M059J (cell line): ENCODE measurements at places on chromosomes 6 and 20.

- no peak for DNase-seq
Observed at GRCh38 chr6:1334684-1335083, 22.8 kb downstream of the FOXQ1 start.

GRCh38 chr20:3973705-3974104, 41.7 kb downstream of the RNF24 start:
- no peak for DNase-seq

DNA sequence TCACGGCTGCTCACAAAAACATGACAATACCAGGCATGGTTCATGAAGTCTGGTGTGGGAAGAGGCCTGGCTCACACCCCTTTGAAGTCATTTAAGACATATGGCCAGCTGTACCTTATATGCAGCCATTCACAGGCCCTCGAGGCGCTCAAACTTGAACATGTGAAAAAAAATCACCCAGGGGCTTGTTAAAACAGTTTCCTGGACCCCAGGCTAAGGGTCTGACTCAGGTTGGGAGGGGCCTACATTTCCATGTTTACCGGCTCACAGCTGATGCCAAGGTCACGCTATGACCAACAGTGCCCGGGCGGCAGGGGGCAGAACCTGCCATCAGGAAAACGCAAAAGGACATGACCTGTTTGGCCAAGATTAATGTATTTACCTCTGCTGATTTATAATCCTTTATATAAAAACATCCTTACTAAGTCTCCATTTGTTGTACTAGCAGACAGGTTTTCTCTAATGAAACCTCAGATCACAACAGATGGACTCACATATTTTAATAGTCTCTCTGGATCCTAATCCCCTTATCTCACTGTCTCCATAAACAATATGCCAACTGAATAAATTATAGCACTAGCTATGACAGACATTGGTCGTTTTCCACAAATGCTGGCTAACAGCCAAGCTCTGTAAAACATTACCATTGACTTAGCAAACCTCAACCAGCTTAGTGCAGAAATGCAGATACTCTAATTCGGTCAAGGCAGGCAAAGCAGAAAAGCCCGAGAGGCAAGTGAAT, 19.9 kb downstream of the EZR start:
- DNase-seq: peak; percentile 94

DNA sequence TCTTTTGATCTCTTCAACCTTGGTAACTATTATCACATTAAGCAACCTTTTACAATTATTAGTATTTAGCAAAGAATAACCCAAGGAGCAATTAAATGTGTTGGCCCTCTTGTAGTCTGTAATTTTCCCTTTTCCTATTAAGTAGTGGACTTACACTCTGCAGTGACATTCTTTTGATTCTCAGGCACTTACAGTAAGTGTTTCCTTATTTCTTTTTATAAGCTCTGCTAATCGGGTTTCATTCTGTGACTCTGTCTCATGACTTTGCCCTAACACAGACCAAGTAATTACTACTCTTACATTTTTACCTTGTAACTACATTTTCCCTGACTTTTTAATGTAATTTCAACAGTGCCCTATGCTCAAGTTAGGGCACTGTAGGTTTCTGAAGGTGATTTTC, 104.0 kb upstream of the EPHA7 start:
- DNase-seq: no peak

GRCh38 chr6:63744810-63745209, 109.2 kb downstream of the PHF3 start:
- DNase-seq: no peak

DNA sequence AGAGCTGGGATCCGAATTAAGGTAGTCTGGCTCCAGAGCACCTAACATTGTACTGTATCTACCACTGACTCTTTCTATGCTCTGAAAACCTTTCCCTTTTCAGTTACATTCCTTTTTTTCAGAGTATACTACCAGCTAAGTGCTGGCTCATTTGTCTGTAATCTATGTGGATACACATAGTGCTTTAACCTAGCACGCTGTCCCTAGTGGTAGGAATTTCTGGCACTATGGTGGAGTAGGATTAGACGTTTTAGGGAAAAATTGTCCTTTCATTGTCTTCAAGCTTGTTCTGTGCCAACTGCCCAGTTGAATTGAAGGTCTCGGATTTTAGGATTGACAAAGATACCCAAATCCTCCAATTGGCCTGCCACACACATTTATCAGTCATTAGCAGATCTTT, 259.1 kb upstream of the FERMT1 start:
- DNase-seq: peak; percentile 38

DNA sequence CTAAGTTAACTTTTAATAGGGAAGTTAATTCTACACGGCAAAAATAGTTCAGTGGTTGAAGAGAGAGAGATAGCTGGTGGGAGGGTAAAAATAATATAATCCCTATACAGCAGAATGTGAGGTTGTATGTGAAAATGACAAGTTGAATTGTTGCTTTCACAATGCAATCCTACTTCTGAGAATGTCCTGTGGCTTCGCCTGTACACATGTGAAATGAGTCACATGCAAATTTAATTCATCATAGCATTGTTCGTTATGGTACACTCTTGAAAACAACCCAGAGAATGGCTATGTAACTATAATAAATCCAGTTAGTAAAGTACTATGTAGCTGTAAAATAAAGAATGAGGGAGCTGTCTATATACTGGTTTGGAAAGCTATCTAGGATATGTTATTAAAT, 46.0 kb upstream of the HINT3 start:
- DNase-seq: peak; percentile 67

- DNase-seq: no peak
Observed at GRCh38 chr6:40599555-40599954, 12.4 kb upstream of the LRFN2 start.

- no peak for DNase-seq
Observed at GRCh38 chr6:130138116-130138908, 84.4 kb downstream of the SAMD3 start.

DNA sequence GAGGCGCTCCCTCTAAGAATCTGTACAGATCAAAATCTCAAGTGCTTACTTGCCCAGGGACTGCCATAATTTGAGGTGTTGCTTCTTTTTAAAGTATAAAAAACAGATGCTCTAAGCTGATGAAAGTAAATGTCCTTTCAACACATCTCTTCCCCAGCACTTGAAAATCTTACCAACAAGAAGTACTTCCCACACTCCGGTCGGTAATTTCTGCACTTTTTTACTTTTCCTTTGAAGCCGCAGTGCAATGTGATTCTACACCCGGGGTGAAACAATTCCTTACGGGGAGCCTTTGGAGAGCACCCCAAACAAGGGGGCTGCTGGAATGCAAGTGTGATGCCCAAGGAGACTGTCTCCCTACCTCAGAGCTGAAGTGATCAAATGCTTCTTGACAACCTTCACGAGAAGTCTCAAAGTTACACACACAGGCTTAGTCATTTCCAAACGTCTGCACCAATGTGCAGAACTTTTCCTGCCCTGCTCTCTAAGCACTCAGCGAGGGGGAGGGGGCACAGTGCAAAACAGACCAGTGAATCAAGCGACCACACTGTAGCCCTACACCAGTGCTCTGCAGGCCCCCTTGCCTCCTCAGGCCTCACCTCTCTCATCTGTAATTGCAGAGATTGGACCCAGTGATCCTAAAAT, 56.7 kb downstream of the ATXN1 start:
- DNase-seq: peak; percentile 83

DNA sequence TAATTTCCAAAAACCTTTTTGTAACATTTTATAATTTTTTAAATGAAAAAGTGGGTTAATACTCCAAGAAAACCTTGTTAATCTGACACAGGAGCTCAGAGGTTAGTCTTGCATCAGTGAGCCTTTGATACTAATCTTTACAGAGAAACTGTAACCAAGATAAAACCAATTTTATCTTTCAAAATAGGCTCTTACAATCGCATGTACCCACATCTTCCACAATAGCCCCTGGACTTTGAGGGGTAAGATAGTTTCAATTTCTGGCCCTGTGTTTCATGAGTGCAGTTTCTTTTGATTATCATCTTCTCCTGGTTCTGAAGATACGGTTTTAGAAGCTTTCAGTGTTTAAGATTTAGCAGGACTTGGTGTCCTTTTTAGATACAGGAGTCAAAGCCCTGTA, 34.5 kb upstream of the MAS1L start:
- no peak for DNase-seq

- DNase-seq: no peak
Observed at GRCh38 chr6:137805622-137806021, 61.4 kb upstream of the TNFAIP3 start.

GRCh38 chr20:646868-647233, 6.1 kb downstream of the SRXN1 start:
- no peak for DNase-seq

DNA sequence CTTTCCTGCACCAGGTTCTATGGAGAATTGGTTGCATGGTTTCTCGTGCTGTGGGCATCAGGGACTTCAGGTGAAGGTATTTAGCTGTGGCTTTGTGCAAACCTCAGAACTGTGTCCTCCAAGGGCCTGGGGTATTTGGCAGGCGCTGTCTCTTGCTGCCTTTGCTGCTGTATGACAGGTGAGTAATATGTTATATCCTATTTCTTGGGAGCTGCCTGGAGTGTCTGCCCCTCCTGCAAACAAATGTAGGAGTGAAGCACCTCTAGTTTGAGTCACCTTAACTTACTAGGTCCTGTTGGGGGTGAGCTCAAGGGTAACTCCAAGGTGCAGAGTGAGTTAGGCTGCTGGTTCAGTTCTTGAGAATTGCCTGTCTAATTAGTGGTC, 177.7 kb upstream of the RNF24 start:
- DNase-seq: peak; percentile 50

GRCh38 chr20:53838311-53838868, 232.0 kb downstream of the BCAS1 start:
- no peak for DNase-seq

DNA sequence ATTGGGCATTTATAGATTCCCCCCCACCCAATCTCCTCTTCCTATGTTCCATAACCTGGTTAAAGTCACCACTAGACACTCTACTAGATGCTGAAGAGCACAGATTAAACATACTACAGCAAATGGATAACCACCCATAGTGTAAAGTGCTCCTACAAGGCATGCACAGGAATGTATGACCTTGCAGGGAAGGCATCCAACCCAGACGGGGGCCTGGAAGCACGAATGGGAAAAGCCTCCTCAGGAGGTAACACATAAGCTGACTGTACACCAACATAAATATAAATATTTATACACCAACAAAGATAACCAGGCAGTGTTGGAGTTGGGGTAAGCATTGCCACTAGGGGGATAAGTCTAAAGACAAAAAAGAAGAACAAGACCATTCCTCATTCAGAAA, 691.7 kb downstream of the GRIK2 start:
- no peak for DNase-seq

DNA sequence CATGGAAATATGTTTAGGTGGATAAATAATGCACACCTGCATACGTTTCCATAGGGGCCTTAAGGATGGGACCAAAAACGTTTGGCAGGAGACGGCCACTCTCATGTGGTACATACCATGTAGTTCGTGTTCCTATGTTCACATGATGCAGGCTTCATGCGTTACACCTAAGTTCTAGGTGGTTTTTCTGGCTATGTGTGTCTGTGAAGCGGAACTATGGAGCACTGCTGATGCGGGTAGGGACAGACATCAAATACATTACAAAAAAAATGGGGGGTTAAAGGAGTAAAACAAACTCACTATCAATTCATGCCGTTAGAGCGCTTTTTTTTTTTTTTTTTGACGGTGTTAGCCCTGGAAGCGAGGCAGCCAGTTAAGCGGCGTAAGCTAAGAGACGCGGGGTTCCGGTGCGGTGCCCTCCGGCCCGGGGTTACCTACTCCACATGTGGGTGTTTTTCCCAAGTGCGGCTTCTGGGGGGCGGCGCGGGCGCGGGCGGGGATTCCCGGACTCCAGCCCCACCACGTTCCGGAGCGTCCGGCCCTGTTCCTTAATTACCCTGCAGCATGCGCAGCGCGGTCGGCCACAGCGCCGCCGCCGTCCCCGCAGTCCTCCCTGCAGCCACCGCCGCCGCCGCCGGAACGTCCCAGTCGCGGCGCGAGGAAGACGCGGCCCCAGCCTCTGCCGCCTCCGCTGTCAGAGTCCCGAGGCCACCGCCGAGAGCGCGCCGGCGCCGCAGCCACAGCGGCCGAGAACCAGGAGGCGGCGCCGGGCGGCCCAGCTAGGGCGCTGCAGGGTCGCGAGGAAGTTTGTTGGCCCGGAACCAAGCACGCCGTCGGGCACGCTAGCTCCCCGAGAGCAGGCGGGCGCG, 648 bp downstream of the COL19A1 start:
- DNase-seq: peak; percentile 44

DNA sequence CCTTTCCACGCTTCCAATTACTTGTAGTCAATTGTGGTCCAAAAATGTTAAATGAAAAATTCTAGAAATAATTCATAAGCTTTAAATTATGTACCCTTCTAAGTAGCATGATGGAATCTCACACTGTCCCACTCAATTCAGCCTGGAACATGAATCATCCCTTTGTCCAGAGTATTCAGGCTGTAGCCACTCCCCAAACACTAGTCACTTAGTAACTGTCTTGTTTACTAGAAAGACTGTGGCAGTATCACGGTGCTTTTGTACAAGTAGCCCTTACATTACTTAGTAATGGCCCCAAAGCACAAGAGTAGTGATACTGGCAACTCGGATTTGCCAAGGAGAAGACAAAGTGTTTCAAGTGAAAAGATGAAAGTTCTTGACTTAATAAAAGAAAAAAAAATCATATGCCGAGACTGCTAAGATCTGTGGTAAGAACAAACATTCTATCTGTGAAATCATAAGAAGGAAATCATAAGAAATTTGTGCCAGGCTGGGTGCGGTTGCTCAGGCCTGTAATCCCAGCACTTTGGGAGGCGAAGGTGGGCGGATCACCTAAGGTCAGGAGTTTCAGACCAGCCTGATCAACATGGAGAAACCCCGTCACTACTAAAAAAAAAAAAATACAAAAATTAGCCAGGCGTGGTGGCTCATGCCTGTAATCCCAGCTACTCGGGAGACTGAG, 168.5 kb upstream of the SIM1 start:
- peak; percentile 95 for DNase-seq

DNA sequence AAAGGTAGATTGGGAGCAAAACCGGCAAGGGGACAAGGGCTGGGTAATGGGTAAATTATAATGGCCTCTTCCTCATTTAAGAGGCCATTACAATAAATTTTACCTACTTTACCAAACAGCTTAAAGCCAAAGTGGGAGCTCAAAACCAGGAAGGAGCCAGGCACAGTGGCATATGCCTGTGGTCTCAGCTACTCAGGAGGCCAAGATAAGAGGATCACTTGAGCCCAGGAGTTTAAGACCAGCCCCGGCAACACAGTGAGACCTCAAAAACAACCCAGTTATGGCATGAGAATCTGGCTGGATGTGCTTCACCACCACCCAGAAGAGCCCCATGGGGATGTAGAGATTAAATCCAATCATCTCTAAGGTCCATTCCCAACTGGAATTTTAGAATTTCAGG, 52.9 kb upstream of the TAF8 start:
- DNase-seq: no peak

DNA sequence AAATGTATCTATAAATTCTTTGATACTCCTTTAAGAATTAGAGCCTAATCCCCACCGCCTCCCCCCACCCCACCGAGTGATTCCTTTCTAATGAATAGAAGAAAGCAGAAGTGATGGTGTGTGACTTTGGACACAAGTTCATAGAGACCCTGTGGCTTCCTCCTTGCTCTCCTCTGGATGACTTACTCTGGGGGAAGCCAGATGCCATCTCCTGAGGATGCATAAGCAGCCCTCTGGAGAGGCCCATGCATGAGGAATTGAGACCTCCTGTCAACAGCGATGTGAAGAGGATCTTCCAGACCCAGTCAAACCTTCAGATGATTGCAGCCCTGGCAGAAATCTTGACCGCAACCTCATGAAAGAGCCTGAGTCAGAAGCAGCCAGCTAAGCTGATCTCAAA, 21.1 kb downstream of the AHCY start:
- DNase-seq: no peak

GRCh38 chr20:32234135-32234808, 26.6 kb downstream of the POFUT1 start:
- no peak for DNase-seq
